ENCODE measurements at places on chromosomes 2 and 18.

- no peak for DNase-seq
These were observed 154.0 kb downstream of the PMAIP1 start for GRCh38 chr18:60053747-60054304.

DNA sequence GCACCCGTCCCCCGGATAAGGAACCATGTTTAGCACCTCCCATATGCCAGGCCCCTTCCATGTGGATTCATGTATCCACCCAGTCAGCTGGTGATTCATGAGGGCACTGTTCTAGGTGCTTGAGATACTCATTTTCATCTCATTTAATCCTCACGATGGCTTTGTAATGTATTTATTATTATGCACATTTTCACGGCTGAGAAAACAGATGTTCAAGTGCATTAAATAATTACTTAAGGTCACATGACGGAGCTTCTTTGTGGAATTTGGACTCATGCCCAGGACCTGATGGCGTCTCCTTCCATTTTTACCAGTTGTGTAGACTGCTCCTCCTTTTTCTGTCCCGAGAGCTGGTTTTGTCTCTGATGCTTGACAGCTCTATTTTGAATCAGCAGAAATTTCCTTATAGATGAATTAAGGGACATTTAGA is 72.2 kb upstream of the RBM44 start:
- peak; percentile 98 for DNase-seq

DNA sequence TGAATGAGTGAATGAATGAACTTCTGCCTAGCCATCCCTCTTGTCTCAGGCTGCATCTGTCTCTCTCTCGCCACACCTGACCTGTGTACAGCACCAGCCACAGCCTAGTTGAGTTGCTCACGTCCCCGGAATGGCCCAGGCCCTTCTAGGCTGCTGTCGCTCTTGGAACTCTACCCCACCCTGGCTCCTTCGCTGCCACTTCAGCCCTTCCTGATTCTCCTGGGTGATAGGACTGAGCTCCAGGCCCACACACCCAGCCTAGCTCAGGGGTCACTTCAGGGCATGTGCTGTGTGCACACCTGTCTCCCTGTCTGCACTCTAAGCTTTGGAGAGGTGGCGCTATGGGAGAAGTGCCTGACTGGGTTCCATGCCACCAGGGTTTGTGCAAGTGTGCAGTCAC is 236.6 kb downstream of the GLI2 start:
- no peak for DNase-seq

GRCh38 chr2:107730898-107731297 is 95.8 kb upstream of the RGPD4 start:
- no peak for DNase-seq
